ENCODE measurements at places on chromosomes 13 and 19. TPM values are rescaled to one million over a fixed set of nuclear protein-coding genes. Genes with fewer than 3 reads are reported as not detected.

The NKG7 gene
- 3.5 TPM for total RNA-seq

The CEACAM1 gene
- total RNA-seq, result 4.3 TPM

The MISP gene
- not detected for total RNA-seq

The GPR4 gene
- total RNA-seq, result 5.4 TPM

The ZNF561 gene
- total RNA-seq, result 20.3 TPM

The MYO16 gene
- total RNA-seq, result 1.4 TPM

The ZSCAN22 gene
- 1.8 TPM for total RNA-seq

The C13orf42 gene
- total RNA-seq, result not detected

The ZNF677 gene
- total RNA-seq, result 20.1 TPM

The CD320 gene
- 32.9 TPM for total RNA-seq

The SLC17A7 gene
- total RNA-seq, result 1.8 TPM

The SLC25A42 gene
- total RNA-seq, result 30.9 TPM

The KASH5 gene
- not detected for total RNA-seq

The TTC9B gene
- total RNA-seq, result not detected

The SCN1B gene
- total RNA-seq, result 44.3 TPM

The KLF1 gene
- not detected for total RNA-seq

The CYP2A7 gene
- not detected for total RNA-seq

The MAB21L1 gene
- total RNA-seq, result 0.35 TPM

The C19orf85 gene
- not detected for total RNA-seq

The CLEC17A gene
- total RNA-seq, result not detected

The ANGPTL8 gene
- total RNA-seq, result 0.87 TPM

The GADD45B gene
- total RNA-seq, result 39.8 TPM

The NOP53 gene
- total RNA-seq, result 172 TPM

The SPACA4 gene
- not detected for total RNA-seq

The ZNF460 gene
- 27.3 TPM for total RNA-seq
